Colonic mucosa (tissue), 4 donors: ENCODE measurements at places on chromosomes 16 and 17. TPM values are rescaled to one million over a fixed set of nuclear protein-coding genes. Genes with fewer than 3 reads are reported as not detected.

GRCh38 chr17:80908211-80908610 is 83.4 kb upstream of the CHMP6 start:
- DNase-seq, result no peak

- no peak for DNase-seq
Observed at GRCh38 chr17:7177954-7178477, 1.2 kb downstream of the ASGR1 start.

DNA sequence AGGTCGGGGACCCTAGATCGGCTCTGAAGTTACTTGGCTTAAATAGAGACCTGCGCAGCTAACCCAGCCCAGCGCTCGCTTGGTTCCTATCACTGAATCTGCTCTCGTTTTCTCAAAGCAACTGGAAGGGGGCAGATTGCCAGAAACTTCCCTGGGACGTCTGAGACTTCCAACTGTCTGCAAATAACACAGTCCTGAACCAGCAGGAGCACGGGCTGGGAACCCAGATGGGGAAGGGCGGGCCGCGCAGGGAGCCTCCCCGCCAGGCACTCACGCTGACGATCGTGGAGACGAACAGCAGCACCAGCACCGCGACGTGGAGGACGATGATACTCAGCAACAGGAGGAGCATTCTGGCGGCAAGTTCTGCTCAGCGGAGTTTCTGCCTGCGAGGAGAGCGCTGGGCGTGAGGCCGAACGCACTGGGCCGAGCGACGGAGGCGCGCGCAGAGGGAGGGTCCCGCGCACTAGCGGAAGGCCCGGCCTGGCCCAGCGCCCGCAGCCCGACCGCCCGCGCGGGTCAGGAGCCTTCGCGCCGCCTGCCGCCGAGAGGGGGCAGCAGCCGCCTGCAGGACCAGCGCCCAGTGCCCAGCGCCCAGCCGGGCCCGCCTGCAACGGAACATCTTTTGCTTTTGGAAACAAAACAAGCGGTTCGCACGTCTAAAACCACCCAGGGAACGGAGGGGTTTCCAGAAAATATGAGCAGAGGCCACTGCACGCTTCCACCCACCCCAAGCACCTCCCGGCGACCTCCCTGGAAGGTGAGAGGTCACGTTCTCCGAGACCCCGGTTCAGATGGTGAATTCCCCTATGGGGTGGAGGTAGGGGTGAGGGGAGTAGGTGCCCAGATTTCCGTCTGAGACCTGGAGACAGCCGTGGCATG is 4.5 kb downstream of the PMP22 start:
- peak; percentile 83 for DNase-seq

- DNase-seq, result no peak
Observed at GRCh38 chr16:1895949-1896675, 22.1 kb downstream of the HS3ST6 start.

DNA sequence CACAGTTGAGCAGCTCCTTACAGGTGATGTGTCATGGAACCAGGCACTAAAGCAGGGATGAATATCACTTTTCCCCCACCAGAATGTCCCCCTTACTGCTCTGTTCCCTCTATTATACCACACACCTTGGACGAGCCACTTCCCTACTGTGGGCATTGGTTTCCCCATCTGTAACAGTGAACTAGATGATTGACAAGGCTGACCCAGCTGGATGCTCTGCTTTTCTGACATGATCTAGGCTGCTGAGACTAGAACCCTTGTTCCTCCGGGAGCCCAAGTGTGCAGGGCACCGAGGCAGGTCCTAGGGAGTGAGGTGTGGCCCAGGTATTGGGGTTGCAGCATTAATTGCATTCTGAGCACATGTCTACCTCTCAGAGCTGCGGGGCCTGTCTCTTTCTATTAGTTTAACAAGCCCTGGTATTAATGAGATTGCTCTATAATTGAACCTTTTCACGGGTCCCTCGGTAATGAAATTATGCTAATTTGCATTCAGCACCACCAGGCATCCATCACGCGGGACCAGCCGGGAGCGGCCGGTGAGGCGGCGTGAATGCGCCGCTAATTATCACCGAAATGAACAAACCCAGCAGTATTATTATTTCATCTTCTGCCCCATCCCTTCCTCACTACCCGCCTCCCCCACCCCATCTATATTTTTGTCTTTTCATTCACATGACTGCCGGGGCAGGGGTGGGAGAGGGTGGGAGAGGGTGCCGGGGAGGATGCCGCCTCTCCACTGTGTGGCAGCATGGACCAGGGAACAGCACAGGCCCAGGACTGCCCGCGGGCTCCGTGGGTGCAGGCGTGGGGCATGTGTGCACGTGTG is 121.1 kb downstream of the CYLD start:
- no peak for DNase-seq

GRCh38 chr17:79952901-79953300 is 82.8 kb downstream of the TBC1D16 start:
- DNase-seq, result no peak

GRCh38 chr17:68385490-68386215 is 71.6 kb downstream of the WIPI1 start:
- DNase-seq, result no peak

DNA sequence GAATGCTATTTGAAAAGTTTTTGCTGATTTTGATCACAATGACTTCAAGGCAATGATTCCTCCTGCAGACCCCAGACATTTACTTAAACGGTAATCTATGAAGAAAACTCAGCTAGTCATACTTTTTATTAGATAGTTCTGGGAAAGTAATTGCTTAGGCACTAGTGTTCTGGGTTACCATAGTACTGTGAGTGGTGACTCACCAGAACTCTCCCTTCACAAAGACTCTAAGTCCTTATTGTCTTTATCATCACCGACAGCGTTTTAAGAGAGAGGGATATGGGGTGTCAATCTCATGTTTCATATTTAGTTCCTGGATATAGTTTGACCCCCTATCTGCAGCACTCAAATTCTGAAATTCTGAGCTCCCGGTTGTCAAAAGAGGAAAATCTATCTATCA is 43.0 kb upstream of the CDH8 start:
- DNase-seq, result no peak

- no peak for DNase-seq
Observed at GRCh38 chr17:66755944-66756290, 79.0 kb upstream of the CACNG5 start.

DNA sequence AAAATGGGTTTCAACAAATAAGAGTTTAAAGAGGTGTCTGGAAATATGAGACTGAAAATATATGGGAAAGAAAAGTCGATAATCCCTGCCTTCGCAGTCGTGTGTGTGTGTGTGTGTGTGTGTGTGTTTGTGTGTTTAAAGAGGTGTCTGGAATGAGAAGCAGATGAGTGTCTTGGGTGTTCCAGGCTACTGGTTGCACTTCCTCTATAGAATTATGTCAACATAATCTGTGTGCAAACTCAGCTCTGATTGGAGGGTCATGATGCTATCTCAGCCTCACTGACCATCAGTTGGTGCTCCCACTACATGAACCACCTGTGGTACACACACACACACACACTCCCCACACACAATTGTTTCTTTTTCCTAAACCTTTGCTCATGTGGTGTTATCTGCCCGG is 347.3 kb downstream of the NPIPA8 start:
- no peak for DNase-seq

DNA sequence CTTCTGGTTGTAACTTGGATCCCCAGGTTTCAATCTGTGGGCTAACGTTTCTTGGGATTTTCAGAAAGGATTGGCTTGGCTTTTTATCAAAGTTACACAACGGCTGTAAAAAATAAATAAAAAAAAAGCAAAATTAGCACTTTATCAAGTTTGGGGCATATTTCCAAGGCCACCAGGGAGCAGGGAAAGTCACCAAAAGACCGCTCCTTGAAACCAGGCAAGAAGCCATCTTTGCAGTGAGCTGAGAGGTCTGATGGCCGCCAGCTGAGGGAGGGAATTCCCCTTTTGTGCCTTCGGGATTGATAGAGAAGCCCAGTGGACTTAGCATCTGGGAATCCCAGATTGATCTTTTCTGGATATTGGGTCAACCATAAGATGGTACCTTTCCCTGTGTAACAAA is 192.2 kb downstream of the WWOX start:
- peak; percentile 35 for DNase-seq

DNA sequence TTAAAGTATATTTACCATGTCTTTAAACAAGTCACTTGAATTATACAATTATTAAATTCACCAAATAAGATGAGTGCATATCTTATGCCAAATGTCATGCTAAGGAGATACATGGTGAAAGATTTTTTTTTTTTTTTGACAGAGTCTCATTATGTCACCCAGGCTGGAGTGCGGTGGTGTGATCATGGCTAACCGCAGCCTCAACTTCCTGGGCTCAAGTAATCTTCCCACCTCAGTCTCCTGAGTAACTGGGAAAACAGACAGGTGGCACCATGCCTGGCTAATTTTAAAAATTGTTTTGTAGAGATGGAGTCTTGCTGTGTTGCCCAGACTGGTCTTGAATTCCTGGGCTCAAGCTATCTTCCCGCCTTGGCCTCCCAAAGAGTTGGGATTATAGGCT is 149.0 kb upstream of the GOT2 start:
- DNase-seq, result no peak

GRCh38 chr16:57614536-57614935 is 13.9 kb upstream of the ADGRG1 start:
- no peak for DNase-seq

DNA sequence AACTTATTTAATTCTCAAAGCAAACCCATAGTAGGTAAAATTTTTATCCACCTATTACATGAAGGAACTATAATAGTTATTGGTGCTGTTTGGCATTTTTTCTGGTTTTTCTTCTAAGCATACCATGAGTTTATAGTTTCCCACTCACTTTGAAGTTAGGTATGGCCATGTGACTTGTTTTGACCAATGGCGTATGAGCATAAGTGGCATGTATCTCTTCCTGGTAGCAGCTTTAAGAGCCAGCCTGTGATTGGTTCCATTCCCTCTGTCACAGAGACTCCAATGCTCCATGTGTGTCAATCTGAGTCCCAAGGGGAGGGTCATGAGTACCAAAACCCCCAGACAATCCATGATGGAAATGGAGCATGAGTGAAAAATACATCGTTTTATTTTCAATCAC is 282.9 kb upstream of the N4BP1 start:
- no peak for DNase-seq

GRCh38 chr17:30278032-30278431 is 13.7 kb downstream of the BLMH start:
- DNase-seq, result no peak

DNA sequence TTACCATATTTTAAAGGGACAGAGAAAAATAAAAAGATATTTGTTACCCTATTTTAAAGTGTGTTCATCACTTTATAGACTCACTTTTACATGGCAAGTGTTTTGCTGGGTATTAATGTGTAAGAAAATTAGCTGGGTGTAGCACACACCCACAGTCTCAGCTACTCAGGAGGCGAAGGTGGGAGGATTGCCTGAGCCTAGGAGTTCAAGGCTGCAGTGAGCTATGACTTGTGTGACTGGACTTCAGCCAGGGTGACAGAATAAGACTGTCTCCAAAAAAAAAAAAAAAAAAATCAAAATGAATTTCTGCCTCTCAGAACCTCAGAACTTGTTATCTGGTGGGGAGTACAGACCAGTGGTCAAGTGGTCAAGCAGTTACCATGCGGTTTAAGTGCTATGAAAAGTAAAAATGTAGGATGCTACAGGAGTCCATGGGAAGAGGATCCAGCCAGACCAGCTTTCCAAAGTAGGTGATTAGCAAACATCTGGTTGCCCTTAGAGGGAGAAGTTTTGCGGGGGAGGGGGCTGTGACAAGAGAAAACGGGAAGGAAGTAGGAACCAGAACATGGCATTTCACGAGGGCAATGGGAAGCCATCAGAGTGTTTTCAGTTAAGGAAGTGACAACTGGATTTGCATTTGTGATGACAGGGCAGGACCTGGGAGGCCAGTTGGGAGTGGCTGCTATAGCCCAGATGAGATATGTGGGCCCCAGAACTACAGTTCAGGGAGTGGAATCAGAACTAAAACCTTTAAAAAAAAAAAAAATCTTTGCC is 13.9 kb downstream of the CNEP1R1 start:
- peak; percentile 74 for DNase-seq

- no peak for DNase-seq
Observed at GRCh38 chr16:85523602-85524364, 89.3 kb upstream of the GSE1 start.

DNA sequence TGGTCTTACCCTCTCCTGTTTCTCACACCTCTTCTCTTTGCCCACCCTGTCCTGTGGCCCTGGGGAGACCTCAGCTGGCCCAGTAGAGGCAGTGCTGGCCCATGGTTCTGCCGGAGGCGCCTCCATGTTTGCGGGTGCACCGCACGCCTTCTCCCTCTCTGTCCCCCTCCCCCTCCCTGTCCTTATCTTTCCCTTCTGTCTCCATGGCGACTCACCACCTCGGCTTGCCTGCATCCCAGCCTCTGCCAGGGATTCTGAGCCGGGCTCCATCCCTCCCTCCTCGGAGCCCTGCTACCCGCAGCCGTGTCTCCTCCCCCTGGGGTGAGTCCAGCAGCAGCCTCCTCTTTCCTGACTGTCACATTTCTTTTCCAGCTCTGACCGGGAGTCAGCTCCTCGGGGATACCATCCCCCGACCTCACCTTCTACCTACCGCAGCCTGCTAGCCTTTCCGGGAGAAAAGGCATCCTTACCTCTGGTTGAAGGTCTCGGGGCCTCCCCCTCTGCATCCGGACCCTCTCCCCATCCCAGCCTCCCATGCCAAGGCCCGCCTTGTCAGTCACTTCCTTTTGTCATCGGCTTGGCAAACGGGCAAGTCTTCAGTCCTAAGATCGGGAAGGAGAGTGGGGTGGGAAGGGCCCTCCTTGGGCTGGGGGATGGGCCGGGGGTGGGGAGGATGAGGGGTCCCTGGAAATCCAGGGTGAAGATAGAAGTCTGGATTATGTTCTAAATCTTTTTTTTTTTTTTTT is at the start of gene RNF112:
RNF112 (plus strand) TSS at position 358 of the 746 bp plus-strand sequence; CDS start at position 535, 177 bp downstream.
- DNase-seq, result no peak

DNA sequence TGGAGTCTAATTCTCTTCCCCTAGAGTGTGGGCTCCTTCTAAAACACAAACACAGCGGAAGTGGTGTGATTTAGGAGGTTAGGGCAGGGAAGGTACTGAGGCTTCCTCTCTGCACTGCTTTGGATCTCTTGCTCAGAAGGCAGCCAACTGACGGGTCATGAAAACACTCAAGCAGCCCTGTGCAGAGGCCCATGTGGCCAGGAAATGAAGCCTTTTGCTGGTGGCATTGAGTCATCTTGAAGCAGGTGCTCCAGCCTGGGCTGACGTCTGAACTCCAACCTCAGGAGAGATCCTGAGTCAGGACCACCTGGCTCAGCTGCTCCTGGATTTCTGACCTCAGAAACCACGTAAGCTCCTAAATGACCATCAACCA is 72.9 kb downstream of the MRM1 start:
- no peak for DNase-seq

GRCh38 chr17:2303204-2304188 is at the start of the genes SMG6 and SRR:
Gene SMG6, minus strand, starts transcription at chr17:2303785. Its CDS starts 65 bp downstream, at chr17:2303720.
Gene SRR, plus strand, starts transcription at chr17:2303950. Its CDS starts 11,611 bp downstream, at chr17:2315561.
- DNase-seq, result peak; percentile 94

- peak; percentile 92 for DNase-seq
Observed at GRCh38 chr16:10871157-10871991, 5.6 kb upstream of the CIITA start.

The FBXW10 gene
- total RNA-seq, result not detected

The PDILT gene
- not detected for total RNA-seq

The GRB7 gene
- 22.4 TPM for total RNA-seq

The DNAH3 gene
- 4.2 TPM for total RNA-seq

The NPIPA8 gene
- total RNA-seq, result not detected

The HIGD1B gene
- 0.53 TPM for total RNA-seq

The NUPR1 gene
- 128 TPM for total RNA-seq

The TMEM100 gene
- 2.8 TPM for total RNA-seq
